CD4-positive, alpha-beta T cell (primary cell): ENCODE measurements at places on chromosomes 4 and X. TPM values are rescaled to one million over a fixed set of nuclear protein-coding genes. Genes with fewer than 3 reads are reported as not detected.

GRCh38 chrX:23732704-23733103 lies 10.4 kb downstream of the ACOT9 start:
- no peak overlapping the region for H3K27ac ChIP-seq
- peaks cover 14% of the 10 kb centered on the region for H3K36me3 ChIP-seq
- H3K4me1 ChIP-seq = no peaks in the 10 kb centered on the region
- DNase-seq = no peak
- H3K27me3 ChIP-seq = no peaks in the 10 kb centered on the region
- H3K4me3 ChIP-seq = no peak overlapping the region

DNA sequence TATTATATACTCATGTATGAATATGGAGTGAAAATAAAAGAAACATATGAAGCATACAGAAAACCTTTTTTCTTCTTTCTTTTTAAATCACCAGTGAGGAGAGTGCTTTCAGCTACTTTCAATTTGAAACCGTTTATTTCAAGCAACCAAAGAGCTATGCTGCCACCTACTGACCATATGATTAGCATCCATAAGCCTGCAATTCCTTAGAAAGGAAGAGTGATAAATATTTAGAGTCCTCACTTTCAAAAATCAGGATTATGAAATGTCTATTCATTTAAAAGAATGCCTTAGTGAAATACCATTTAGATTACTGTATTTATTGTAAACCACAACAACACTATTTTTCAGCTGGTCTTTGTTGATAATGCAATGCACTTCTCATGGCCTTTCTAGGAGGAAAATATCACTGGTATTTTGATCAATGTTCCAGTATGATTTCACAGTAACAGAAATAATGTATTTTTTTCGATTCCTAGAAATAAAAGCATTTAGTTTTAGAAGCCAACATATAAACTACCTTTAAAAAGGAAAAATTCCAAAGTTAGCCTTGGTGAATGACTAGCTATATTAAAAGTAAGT lies 667.6 kb downstream of the PCDH18 start:
- no peaks in the 10 kb centered on the region for H3K36me3 ChIP-seq
- no peak overlapping the region for H3K4me3 ChIP-seq
- peak; percentile 41 for DNase-seq

- no peak for DNase-seq
- no peaks in the 10 kb centered on the region for H3K4me1 ChIP-seq
- no peak overlapping the region for H3K4me3 ChIP-seq
Measured at GRCh38 chr4:182231496-182231895, 11.7 kb upstream of the TENM3 start.

- no peak overlapping the region for H3K4me3 ChIP-seq
- H3K36me3 ChIP-seq = no peaks in the 10 kb centered on the region
- no peak for DNase-seq
- H3K27ac ChIP-seq = no peak overlapping the region
Measured at GRCh38 chr4:6308899-6309643, 39.4 kb downstream of the WFS1 start.

DNA sequence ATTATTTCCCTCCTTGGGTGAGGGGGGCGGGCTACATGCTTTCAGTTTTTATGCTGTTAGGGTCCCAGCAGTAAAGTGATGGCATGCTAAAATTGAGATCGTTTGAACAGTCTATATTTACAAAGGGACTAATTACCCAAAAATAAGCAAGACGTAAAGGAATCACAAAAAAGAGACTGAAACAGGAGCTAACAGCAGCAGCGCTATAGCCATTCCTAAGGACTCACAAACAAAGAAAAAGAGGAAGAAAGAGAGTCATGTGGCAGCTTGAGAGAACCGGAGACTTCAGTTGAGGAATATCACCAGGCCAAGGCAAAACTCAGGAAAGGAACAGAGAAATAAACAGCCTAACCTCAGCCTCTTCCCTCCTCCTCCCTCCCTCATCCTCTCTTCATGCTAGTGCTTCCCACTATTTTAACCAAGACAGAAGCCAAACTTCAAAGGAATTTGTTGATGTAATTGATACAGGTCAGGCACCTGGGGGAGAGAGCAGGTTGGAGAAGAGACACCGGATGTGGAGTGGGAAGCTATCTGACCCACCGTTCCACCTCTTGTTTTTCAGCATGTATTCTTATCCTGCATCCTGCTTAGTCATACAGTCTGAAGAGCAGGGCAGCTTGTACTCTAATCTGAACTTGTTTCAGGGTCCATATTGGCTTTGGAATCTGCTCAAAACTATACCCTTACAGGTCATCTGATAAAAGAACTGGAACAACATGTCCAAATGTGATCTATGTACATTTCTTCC lies 383.7 kb downstream of the NAF1 start:
- no peak overlapping the region for H3K4me3 ChIP-seq
- H3K4me1 ChIP-seq = no peaks in the 10 kb centered on the region
- H3K27me3 ChIP-seq = no peaks in the 10 kb centered on the region
- DNase-seq = no peak
- no peak overlapping the region for H3K27ac ChIP-seq
- no peaks in the 10 kb centered on the region for H3K36me3 ChIP-seq

GRCh38 chr4:54315561-54316538 lies 86.8 kb downstream of the PDGFRA start:
- no peaks in the 10 kb centered on the region for H3K27me3 ChIP-seq
- no peaks in the 10 kb centered on the region for H3K36me3 ChIP-seq
- no peak overlapping the region for H3K27ac ChIP-seq
- peak; percentile 5 for DNase-seq

GRCh38 chr4:34220601-34221000 lies 2023.7 kb downstream of the ARAP2 start:
- no peaks in the 10 kb centered on the region for H3K36me3 ChIP-seq
- no peak overlapping the region for H3K27ac ChIP-seq
- H3K4me3 ChIP-seq = no peak overlapping the region
- no peak for DNase-seq

- H3K4me3 ChIP-seq = no peak overlapping the region
- H3K4me1 ChIP-seq = peaks cover 5% of the 10 kb centered on the region
- no peaks in the 10 kb centered on the region for H3K27me3 ChIP-seq
- no peaks in the 10 kb centered on the region for H3K36me3 ChIP-seq
Measured at GRCh38 chr4:56348576-56348975, 38.7 kb downstream of the AASDH start.

DNA sequence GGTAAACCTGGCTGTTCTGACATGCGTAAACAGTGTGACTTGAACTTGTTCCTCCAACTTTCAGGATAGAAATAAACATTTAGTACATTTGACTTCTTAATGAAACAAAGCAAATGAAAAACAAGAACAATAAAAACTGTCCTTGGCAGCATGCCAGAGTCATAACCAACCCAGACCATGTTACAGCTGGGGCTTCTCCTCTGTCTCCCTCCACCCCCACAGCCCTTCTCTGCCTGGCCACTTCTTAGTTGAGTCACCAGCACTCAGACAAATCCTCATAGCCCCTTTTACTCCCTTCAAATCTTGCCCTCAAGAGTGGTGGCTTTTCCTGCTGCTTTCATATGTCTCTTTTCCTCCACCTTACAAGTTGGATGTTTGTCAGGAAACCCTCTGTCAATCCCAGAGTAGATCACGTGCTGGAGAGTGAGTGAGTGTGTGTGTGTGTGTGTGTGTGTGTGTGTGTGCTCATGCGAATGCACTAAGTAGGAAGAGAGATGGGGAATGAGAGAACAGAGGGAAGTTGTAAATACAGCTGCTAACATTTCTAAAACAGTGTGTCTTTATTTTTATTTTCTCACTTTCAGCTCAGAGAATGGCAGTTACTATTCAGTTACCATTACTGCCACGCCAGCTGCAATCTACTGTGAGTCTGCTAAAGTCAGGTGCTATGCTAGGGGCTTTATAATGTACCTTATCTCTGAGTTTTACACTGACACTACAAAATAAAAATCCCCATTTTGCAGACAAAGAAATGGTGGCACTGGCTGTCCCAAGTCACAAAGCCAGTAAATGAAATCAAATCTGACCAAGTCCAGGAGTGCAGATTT lies 15.0 kb downstream of the SCARB2 start:
- H3K4me1 ChIP-seq = peaks cover 22% of the 10 kb centered on the region
- H3K27me3 ChIP-seq = no peaks in the 10 kb centered on the region
- no peak overlapping the region for H3K27ac ChIP-seq
- DNase-seq = peak; percentile 62

GRCh38 chrX:70096052-70096451 lies 33.8 kb downstream of the OTUD6A start:
- no peak for DNase-seq
- no peaks in the 10 kb centered on the region for H3K36me3 ChIP-seq
- no peak overlapping the region for H3K4me3 ChIP-seq
- H3K27ac ChIP-seq = no peak overlapping the region

DNA sequence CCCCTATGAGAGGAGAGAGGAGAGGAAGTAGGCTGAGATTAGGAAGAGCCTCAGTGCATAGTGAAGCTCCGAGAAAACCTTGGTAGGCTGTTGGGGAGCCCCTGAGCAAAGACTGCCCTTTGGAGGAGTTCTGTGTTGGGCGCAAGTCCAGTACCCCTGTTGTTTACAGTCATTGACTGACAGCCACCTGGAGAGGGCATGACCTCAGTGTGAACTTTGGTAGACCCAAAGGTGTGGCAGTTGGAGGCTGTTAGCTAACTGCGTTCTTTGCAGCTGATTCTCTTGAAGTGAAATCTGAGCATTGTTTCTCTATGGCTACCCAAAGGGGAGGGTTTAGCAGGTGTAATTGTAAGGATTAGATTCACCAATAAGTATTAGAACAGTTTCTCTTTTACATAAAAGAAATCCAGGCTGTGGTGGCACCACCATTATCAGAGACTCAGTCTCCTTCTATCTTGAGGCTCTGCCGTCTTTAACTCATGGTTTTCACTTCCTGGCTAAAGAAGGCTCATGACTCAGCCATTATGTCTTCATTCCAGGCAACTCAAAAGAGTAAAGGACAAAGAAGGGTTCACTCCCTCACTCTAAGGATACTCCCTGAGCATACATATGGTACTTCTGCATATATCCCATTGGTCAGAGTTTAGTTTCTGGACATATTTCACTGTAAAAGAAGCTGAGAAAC lies 33.4 kb downstream of the ANXA3 start:
- no peak overlapping the region for H3K4me3 ChIP-seq
- no peaks in the 10 kb centered on the region for H3K36me3 ChIP-seq
- no peaks in the 10 kb centered on the region for H3K27me3 ChIP-seq
- H3K4me1 ChIP-seq = no peaks in the 10 kb centered on the region
- no peak overlapping the region for H3K27ac ChIP-seq
- no peak for DNase-seq

- no peaks in the 10 kb centered on the region for H3K4me1 ChIP-seq
- no peak overlapping the region for H3K27ac ChIP-seq
- H3K27me3 ChIP-seq = no peaks in the 10 kb centered on the region
Measured at GRCh38 chrX:118595501-118596042, 100.0 kb downstream of the DOCK11 start.

- H3K27ac ChIP-seq = no peak overlapping the region
- H3K4me1 ChIP-seq = peaks cover 6% of the 10 kb centered on the region
- no peaks in the 10 kb centered on the region for H3K36me3 ChIP-seq
- peaks cover 8% of the 10 kb centered on the region for H3K27me3 ChIP-seq
- DNase-seq = no peak
Measured at GRCh38 chr4:57158762-57159161, 48.6 kb upstream of the IGFBP7 start.

DNA sequence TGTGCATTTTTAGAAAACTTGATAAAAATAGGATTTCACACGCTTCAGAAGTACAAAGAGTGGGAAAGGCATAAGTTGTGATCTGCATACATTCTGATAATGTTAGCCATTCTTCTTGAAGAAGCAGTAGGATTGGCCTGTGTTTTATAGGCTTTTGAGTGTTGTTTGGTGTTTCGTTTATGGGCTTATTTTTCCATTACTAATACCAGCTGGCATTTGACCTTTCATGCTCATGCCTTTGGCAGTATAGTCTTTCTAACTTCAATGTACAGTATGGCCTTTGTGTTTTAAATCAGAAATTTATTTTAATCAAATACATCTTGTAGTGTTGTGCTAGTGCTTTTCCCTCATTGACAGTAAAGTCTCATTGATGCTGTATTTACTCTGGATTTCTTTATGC lies 51.5 kb upstream of the SLC4A4 start:
- H3K36me3 ChIP-seq = no peaks in the 10 kb centered on the region
- H3K27me3 ChIP-seq = no peaks in the 10 kb centered on the region
- no peak for DNase-seq
- no peaks in the 10 kb centered on the region for H3K4me1 ChIP-seq

- H3K4me1 ChIP-seq = peaks cover 6% of the 10 kb centered on the region
- H3K36me3 ChIP-seq = no peaks in the 10 kb centered on the region
- H3K27ac ChIP-seq = no peak overlapping the region
- H3K4me3 ChIP-seq = no peak overlapping the region
- DNase-seq = peak; percentile 52
- H3K27me3 ChIP-seq = no peaks in the 10 kb centered on the region
Measured at GRCh38 chrX:13647709-13648212, 5.2 kb upstream of the TCEANC start.

GRCh38 chr4:36189511-36190226 lies 54.6 kb downstream of the ARAP2 start:
- H3K4me1 ChIP-seq = peaks cover 4% of the 10 kb centered on the region
- H3K36me3 ChIP-seq = peaks cover 19% of the 10 kb centered on the region
- H3K27ac ChIP-seq = no peak overlapping the region
- H3K4me3 ChIP-seq = no peak overlapping the region
- H3K27me3 ChIP-seq = no peaks in the 10 kb centered on the region

GRCh38 chr4:96455045-96455720 lies 615.3 kb downstream of the PDHA2 start:
- H3K4me3 ChIP-seq = no peak overlapping the region
- DNase-seq = no peak
- H3K27me3 ChIP-seq = no peaks in the 10 kb centered on the region
- H3K36me3 ChIP-seq = no peaks in the 10 kb centered on the region
- no peak overlapping the region for H3K27ac ChIP-seq
- H3K4me1 ChIP-seq = no peaks in the 10 kb centered on the region

GRCh38 chr4:136800248-136800647 lies 732.0 kb downstream of the PCDH18 start:
- no peaks in the 10 kb centered on the region for H3K27me3 ChIP-seq
- DNase-seq = no peak
- H3K27ac ChIP-seq = no peak overlapping the region

The HEPH gene
- not detected for total RNA-seq

The TXK gene
- 67.0 TPM for total RNA-seq

The VCX3A gene
- not detected for total RNA-seq

The JADE1 gene
- 57.1 TPM for total RNA-seq

The PARM1 gene
- 0.06 TPM for total RNA-seq

The KLB gene
- total RNA-seq = not detected

The PNCK gene
- total RNA-seq = 0.70 TPM

The MAGEA10 gene
- not detected for total RNA-seq

The DOK7 gene
- total RNA-seq = not detected

The FRMD7 gene
- total RNA-seq = not detected

The DMD gene
- total RNA-seq = 0.47 TPM

The PASD1 gene
- total RNA-seq = not detected
